ENCODE measurements at places on chromosomes 12 and 14.

DNA sequence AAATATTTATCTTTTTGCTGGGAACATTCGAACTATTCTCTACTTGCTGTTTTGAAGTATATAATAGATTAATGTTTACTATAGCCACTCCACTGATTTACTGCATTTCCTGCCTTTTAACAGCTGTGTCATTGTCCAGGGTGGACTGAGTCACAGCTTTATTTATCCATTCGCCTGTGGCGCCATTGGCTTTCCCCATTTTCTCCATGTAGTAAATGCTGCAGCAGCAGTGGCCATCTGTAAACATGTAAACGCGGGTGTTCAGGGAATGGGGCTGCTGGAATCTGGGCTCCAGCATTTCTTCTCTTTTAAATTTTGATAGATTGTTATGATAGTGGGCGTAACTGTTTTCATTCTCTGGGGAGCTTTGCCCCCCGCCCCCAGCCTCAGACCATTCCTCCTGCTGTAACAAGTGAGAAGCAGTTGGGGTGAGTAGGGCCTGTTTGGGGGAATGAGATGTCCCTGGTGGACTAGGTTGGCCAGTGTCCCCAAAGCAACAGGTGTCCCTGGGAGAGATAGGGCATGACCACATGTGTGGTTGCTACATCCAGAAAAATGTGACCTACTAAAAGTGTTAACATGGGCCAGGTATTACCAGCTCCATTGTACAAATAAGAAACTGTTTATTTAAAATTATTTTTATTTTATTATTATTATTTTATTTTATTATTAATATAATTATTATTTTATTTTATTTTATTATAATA, 32.9 kb downstream of the RIN3 start:
- DNase-seq, result no peak

GRCh38 chr12:38898001-38898684, 7.2 kb downstream of the CPNE8 start:
- no peak for DNase-seq

- no peak for DNase-seq
Observed at GRCh38 chr12:108175310-108175709, 46.2 kb downstream of the WSCD2 start.

- DNase-seq, result no peak
Observed at GRCh38 chr12:88185988-88186387, 43.9 kb downstream of the TMTC3 start.

DNA sequence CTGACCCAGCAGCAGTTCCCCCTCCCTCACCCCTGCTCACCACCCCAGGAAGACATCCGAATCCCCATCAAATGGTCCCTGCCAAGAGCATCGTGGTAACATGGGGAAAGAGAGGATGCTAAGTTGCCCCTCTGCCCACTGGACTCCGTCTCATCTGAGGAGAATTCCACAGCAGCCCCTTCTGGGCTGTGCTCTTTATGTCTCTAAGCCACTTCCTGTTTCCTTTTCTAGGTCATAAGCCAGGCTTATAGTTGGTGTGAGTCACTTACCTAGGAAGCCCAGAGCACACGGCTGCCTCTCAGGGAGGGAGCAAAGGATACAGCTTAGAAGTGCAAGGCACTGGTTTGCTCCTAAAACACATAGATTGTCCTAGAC, 76.0 kb downstream of the VCPKMT start:
- no peak for DNase-seq

DNA sequence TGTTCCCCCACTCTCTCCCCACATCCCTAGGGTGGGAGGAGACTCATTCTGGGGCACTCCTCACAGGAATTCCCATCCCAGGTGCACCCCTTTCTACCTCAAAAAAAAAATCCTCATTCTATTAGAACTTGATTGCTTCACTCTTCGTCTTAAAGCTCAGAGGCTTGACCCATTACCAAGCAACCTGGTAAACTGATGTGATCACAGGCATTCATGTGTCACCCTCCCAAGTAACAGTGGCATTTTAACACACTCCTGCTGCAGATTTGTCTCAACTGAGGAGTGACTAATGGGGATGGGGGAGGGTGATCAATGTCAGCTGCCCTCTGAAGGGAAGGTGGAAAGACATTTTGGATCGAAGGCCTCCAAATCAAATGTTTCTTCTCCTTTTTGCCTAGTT, 78.1 kb upstream of the PTHLH start:
- no peak for DNase-seq

GRCh38 chr12:104434129-104434528, 22.6 kb upstream of the CHST11 start:
- no peak for DNase-seq

DNA sequence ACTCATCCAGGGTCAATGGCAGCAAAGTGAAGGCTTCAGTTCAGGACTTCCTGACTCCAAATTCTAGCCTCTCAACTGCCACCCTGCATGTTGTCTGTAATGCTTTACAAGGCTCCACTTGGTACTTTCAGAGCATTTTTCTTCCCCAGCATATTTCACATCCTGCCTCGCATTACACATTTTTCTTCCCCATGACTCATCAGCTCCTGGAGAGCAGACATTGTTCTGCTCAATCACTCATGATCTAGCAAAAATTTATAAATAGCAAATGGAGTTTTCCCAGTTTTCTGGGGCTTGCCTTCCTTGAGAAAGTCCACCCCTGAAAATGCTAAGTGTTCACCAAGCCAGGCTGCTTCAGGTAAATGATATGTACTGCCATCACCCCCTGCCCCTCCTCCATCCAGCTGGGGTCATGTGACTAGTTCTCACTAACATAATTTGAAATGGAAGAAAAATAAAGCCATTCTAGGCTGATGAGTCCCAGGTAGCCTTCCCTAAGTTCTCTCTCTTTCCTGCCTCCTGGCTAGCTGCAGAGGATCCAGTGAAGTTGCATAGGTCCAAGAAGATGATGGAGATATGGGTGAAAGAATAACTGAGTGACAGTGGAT, 69.4 kb downstream of the ARMH4 start:
- DNase-seq, result no peak

- no peak for DNase-seq
Observed at GRCh38 chr12:47214771-47215170, 135.0 kb upstream of the AMIGO2 start.

DNA sequence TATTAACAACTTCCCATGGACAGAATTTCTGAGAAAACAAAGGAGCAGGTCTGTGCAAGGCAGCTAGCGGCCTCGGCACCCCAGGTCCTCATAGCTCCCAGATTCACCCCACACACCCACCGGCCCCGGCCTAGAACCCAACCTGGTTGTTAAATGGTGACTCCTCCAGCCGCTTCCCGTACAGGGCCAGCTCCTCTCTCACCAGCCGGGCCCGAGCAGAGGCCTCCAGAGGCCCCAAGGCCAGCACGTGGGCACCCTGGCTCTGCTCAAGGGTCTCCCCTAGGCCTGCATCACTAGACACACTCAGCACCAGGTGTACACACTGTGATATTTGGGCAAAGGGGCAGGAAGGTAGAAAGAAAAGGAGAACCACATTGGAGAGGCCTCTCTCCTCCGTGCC, 30.3 kb downstream of the TEP1 start:
- no peak for DNase-seq

DNA sequence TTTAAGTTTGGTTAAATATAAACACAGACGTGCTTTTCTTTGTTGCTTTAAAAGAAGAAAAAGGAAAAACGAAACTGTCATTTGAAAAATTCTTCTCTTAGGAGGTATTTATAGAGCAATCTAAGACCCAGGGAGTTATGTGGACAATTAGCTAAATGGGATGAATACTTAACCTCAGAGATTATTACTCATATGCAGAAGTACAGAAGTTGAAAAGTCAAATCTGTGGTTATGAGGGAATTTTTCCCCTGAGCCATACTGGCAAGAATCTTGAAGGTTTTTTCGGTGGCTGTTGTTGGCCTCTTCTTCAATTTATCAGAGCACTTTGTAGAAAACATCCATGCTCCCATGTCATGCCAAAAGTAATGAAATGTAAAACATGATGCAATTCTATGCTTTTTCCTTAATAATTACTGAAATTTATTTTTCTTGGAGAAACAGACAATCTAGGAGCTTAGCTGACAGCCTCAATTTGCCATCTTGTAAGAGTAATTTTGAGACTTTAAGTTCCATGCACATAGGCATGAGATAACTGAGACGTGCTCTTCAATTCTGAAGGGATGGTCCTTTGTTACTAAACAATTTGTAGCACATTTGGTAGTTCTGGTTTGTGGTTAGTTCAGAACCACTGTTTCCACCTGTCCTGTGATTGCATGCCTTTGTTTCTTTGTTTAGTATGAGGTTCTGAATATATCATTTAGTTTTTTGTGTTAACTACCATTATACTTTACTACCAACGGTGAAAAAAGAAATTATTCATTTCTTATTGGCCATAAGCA, 126.6 kb downstream of the BCAT1 start:
- DNase-seq, result no peak

- DNase-seq, result peak; percentile 27
Observed at GRCh38 chr12:66132408-66132807, 1.9 kb upstream of the LLPH start.

- no peak for DNase-seq
Observed at GRCh38 chr12:48969160-48969771, 2.3 kb downstream of the WNT10B start.

DNA sequence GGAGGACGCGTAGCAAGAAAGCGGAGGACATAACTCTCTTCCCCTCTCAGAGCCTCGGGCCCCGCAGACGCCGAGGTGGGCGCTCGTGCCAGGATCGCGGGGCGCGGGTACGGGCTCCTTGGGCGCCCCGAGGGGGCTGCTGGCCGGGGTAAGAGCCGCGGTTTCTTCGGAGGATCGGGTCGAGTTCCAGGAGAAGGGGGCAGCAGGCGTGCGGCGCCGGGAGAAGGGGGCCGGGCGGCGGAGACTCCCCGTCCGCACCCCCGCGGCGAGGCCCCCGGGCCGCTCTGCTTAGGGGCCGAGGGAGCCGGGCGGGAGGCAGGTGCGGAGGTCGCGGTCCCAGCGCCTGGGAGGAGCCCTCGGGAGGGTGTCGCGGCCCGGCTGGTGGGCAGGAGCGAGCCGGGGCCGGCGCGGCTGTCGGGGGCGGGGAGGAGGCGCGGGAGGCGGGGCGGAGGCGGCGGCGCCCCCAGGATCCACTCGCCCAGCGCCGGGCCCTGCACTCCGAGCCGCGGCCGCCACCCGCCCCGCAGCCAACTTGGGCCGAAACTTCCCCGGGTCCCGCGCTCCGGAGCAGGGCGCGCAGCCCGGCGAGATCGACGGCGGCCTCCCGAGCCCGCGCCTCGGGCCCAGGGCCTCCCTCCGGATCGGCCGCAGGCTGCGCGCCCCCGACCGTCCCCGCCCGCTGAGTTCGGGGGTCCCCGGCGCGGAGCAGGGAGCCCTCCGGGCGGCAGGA, 64.4 kb downstream of the FBXL14 start:
- no peak for DNase-seq

DNA sequence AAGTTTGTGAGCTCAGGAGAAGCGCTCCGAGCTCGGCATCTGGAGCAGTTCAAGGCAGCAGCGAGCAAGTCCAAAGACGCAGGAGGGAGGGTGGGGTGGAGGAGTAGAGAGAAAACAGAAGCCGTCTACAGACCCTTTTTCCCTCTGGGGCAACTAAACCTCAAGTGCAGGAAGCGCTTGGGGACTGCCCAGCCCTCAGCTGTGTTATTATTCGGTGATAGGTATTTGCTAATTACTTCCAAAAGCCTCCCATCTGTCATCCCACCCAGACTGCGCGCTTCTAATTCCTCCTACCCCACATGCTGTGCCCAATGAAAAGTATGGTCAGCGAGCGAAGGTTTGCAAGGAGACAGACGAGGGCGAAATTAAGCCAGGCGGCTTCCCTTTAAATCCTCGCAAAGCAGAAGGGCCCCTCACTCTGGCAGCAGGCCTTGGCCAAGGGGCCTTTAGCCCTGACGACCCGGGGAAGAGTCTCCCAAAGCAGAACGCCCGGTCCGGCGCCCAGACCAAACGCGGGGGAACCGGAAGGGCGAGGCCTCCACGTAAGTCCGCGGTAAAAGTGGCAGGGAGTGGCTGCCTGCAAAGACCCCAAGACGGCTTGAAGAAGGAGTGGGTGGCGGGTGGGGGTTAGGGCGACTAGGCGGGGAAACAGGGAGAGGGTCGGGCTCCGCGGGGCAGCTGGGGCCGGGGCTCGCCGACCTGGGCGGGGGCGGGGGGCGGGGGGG, 507 bp upstream of the CD9 start:
- DNase-seq, result no peak

DNA sequence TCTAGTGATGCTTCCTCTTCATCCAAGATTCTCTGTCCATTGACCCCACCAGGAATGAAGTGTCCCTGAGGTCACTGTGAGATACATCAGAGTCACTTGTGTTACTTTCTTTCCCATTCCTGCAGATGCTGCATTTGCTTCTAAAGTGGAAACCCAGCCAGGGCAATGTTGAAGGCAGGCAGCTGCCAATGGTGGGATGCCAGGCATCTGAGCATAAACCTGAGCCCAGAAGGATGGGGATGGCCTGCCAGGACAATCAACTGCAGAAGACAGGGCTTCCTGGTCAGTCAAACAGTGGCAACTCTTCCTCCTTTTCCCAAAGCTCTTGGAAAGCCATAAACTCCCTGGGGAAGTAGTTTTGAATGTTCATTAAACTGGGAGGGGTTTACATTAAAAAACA, 178.0 kb upstream of the TMEM132C start:
- no peak for DNase-seq

DNA sequence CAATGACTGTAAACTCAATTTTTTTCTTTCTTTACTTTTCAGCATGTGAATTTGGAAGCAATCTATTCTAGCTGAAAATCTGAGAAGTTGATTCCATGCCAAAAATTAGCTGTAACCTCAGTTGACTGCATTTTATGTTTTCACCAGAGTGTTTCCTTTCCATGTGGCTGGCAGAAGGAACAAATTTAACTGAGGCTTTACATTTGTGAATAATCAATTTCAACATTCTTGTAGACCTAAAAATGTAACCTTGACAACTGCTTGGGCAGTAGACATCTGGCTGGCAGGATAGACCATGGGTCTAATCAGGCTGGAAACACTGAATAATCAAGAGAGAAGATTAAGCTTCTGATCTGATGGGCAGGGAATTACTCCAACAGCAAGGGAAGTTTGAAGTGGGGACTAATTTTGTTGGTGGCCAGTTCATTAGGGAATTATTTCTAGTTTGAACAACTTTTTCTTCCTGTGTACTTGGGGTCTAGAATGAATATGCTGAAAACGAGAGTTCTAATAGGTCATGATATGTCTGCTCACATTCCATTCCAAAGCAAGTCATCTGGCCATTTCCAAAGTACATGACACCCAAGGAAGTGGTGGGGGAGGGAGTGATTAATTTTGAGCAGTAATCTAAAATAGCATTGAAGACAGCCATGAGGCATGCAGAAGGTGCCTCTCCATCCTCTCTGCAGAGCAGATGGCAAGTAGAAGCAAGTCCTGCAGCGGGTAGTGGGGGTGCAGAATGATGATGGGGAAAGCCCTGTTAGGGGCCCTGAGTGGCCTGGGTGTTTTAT, 68.2 kb downstream of the ATP23 start:
- no peak for DNase-seq

- DNase-seq, result no peak
Observed at GRCh38 chr12:90239732-90240260, 531.2 kb upstream of the ATP2B1 start.

GRCh38 chr14:24234095-24235005, 1.6 kb downstream of the GMPR2 start:
- DNase-seq, result no peak

- no peak for DNase-seq
Observed at GRCh38 chr14:101927859-101928258, 36.5 kb upstream of the DYNC1H1 start.
